ENCODE measurements at places on chromosomes 7 and 10.

GRCh38 chr10:63197344-63198092 lies 64.4 kb downstream of the NRBF2 start:
- DNase-seq, result no peak

DNA sequence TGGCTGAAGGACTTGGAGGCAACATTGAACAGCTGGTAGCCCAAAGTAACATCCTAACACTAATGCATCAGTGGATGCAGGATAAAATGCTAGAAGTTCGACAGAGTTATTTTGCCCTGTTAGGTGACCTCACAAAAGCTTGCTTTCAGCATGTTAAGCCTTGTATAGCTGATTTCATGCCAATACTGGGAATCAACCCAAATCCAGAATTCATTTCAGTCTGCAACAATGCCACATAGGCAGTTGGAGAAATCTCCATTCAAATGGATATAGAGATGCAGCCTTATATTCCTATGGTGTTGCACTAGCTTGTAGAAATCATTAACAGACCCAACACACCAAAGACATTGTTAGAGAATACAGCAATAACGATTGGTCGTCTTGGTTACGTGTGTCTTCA lies 62.9 kb downstream of the CCSER2 start:
- DNase-seq, result no peak

- DNase-seq, result no peak
Measured at GRCh38 chr7:136698231-136698630, 170.2 kb upstream of the CHRM2 start.

DNA sequence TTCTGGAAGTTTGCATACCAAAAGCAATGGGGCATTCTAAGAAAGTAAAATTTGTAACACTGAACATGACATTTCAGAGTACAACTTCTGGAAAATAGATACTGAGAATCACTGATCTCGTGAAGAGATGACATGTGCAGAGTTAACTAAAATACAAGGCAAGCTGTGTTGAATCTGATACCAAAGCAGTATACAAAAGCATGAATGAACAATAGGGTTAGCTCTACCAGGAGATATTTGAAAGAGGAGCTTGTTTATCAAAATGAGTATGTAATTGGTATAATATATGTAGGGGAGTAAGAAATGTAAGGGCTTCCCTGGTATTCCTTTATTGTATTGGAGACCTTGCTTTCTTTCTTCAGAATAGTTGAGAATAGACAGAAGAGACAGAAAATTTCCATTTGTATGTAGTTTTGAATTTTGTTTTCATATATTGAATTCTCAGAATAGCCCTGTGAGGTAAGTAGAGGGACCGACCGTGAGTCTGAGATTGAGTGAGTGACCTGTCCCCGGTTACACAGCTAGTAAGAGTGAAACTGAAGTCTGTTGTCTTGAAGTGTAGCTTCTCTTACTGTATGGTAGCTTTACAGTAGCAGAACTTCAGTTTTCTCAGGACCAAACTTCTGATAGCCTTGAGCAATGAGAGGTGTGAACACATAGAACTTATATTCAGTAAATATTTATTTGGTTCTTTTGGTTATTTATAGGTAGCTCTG lies 5.0 kb downstream of the HBP1 start:
- no peak for DNase-seq

GRCh38 chr7:5428478-5429252 lies 5.0 kb upstream of the TNRC18 start:
- DNase-seq, result no peak

All from stimulated activated CD8-positive, alpha-beta memory T cell treated with anti-CD3 and anti-CD28 coated beads, Interleukin-15, amount 100 ng/mL, for 4 hours (primary cell).